Mesenteric fat pad (tissue), 1 donor: ENCODE measurements at places on chromosomes 11 and 22. TPM values are rescaled to one million over a fixed set of nuclear protein-coding genes. Genes with fewer than 3 reads are reported as not detected.

DNA sequence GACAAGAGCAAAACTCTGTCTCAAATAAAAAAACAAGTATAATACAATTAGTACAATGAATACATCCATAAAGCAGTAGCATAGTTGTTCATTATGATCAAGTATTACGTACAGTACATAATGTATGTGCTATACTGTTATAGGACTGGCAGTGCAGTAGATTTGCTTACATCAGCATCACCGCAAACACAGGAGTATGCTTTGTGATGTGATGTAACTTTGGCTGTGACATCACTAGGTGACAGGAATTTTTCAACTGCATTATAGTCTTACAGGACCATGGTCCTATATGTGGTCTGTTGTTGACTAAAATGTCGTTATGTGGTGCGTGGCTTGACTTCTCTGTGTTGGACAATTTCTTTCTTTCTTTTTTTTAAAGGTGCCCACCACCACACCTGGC lies 16.6 kb downstream of the TBC1D22A start:
- no peak for DNase-seq

GRCh38 chr11:120210626-120211521 lies at the start of gene OAF:
Gene OAF, plus strand, starts transcription at chr11:120211032. Its CDS starts 248 bp downstream, at chr11:120211280.
- DNase-seq, result no peak

GRCh38 chr11:34250732-34251588 lies 106.8 kb downstream of the ABTB2 start:
- DNase-seq, result no peak

KRTAP5-8 gene
- total RNA-seq, result not detected
